ENCODE measurements at places on chromosomes 4 and X. TPM values are rescaled to one million over a fixed set of nuclear protein-coding genes. Genes with fewer than 3 reads are reported as not detected.

GRCh38 chr4:30370105-30370504 is 350.1 kb upstream of the PCDH7 start:
- DNase-seq, result no peak

DNA sequence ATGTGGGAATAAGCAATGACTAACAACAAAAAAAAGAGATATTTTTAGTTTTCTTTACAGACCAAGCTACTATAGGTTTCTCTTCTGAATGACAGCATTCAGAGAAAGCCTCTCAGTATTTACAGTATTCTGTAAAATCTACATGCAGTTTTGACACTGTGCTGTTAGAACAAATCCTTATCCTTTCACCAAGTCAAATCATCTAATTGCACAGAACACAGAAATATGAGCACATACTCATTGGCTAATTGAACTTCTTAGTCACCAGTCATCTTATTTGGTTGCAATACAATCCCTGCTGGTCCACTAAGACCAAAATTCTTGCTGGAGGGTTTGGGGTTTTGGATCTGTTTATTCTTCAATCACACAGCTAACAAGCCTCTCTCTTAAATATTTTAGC is 5.7 kb downstream of the ACOT9 start:
- no peak for DNase-seq

- DNase-seq, result no peak
These were observed 505.0 kb downstream of the TECRL start for GRCh38 chr4:63904201-63904600.

DNA sequence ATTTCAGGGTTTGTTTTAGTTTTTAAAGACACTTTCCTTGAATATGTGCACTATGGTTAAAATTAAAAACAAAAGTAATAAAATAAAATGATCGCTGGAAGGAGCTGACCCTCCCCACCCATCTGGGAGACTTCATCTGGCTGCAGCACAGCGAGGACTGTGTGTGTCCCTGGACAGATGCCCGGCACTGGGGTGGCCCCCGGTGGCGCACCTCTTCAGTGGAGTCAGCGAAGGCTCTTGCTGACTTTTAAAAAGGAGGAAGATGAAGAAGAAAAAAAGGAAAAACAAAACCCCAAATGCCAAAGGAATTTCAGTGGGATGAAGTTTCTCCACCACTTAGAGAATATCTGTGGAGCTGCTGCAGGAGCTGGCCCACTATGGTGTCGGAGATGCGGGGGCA is 5.4 kb upstream of the ADGRG4 start:
- DNase-seq, result no peak

DNA sequence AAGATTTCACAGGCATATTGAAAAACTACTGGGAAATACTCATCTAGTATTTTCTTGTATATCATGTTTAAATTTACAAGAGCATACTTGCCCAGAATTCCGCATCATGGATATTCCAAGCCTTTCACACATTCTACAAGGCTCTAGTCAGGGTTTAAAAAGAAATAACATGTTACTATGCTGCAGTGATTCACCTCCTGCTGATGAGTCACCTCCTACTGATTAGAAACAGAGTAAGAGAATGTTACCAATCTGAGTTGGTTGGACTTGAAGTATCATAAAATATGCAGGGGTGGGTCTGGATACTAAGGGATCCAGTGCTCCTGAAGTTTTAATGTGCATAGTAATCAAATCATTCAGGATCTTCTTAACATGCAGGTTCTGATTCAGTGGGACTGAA is 192.0 kb upstream of the ANK2 start:
- DNase-seq, result no peak

GRCh38 chrX:44915361-44915868 is 42.4 kb downstream of the KDM6A start:
- DNase-seq, result no peak

- no peak for DNase-seq
These were observed 20.4 kb upstream of the GPM6B start for GRCh38 chrX:13837290-13837745.

- DNase-seq, result no peak
These were observed 58.0 kb downstream of the AR start for GRCh38 chrX:67601771-67602170.

DNA sequence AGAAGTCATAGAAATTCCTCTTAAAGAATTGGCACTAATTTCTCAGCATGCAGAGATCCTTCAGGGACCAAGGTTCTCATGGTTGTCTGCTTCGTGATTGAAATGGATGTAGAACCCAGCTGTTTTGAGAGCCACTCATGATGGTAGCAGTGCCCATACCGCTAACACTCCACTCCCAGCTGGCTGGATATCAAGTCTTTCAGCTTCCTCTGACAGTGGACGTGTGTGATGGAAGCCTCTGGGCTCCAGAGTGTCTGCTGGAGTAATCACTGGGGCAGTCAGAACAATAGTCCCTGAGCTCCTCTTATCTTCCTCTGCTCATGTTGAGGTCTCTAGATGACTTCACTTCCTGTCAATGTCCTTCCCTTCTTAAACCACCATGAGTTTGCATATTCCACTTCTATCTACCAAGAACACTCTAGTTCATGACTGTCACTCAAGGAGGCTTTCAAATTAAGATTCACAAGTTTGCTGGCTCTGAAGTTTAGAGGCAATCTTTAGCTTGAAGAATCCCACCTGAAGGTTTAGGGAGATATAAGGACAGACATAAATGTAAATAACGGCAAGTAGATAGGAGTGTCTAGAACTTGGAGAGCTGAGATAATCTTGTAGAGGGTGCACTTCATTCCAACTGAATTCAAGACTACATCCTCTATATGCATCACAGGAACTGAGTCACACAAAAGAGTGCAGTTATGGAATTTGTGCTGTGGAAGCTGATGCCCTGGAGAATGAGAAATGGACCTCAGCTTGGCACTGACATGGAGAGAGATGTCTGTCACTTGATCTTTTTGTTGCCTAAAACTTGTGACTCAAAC is 64.5 kb upstream of the WDR1 start:
- DNase-seq, result no peak

- DNase-seq, result no peak
These were observed 114.1 kb upstream of the KLHL4 start for GRCh38 chrX:87403551-87403950.

DNA sequence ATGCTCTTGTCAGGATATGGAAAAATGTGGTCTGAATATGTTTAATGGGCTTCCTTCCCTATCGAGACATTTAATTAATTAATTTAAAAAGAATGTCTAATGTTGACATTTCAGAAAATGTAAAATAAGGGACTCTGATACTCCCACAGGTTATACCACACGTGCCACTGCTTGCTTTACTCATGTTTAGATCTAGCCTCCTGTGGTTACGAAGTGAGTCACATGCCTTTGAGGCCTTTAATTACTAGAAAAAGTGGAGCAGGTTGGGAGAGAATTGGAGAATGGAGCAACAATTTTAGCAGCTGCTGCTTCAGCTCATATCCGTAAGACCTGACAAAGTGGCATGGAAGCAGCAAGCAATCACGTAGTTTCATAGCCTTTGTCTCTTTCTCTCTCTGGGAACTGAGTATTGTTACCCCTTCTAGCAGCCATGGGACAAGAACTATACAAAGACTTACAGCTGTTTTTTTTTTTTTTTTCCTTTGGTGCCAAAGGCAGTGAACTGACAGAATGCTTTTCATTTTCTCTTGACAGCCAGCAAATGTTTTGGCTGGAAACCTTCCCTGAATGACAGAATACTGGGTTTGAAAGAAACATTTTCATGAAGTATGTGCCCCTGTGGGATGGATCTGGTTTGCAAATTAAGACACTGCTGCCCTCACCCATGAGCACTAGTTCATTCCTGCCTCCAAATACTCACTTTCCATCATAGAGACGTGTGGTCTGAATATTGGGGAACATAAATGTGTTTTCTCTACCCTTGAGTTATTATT is 355.1 kb upstream of the PABPC5 start:
- no peak for DNase-seq

DNA sequence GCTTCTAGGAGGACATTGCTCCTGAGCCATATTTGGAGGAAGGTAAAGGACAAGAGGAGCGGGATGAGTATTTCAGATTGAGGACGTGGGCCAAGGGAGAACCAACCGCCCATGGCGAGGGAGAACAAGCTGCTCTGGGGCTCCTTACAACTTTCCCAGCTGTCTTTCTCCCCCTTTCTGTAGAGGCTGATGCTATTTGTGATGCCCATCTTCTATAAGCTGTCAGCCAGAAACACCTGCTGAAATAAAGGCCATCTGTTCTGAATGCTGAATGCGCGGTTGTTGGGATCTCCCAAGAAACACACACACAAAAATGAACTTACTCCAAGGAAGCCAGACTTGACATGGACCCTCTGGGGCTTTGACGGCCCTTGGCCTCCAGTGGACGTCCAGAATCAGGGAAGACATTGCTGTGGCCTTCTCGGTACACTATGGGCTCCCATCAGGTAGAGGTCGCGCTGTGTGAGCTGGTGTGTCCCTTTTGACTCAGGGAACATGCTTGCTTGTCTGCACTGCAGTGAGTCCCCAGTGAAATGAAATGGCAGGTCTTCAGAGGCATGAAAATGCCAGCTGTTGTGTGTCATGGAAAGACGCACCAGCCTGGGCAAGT is 30.9 kb downstream of the RWDD4 start:
- DNase-seq, result no peak

DNA sequence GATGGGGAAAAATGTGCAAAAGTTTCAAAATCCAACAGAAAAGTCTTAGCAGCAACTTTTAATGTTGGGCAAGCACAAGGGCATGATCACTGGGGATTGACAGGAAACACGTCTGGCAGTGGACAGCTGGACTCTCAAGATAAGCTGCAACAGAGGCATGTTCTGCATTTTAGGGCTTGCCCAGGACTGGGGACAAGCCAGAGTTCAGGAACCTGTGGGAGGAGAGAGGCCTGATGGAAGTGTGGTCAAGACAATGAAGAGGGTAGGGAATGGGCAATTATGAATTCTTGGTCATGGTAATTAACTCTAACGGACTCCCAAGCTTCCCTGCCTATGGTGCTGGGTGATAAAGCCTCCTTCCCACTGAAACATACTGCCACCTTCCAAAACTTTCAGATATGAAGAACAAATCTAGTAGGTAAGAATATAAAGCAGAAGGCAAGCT is 48.4 kb downstream of the ANXA3 start:
- no peak for DNase-seq

- no peak for DNase-seq
These were observed 95.4 kb downstream of the MBNL3 start for GRCh38 chrX:132393485-132393884.

GRCh38 chr4:4439782-4440181 is 52.9 kb downstream of the NSG1 start:
- no peak for DNase-seq

GRCh38 chrX:150577174-150577573 is 8.8 kb downstream of the MTM1 start:
- DNase-seq, result no peak

- DNase-seq, result no peak
These were observed 841 bp downstream of the MTNR1A start for GRCh38 chr4:186554539-186554913.

DNA sequence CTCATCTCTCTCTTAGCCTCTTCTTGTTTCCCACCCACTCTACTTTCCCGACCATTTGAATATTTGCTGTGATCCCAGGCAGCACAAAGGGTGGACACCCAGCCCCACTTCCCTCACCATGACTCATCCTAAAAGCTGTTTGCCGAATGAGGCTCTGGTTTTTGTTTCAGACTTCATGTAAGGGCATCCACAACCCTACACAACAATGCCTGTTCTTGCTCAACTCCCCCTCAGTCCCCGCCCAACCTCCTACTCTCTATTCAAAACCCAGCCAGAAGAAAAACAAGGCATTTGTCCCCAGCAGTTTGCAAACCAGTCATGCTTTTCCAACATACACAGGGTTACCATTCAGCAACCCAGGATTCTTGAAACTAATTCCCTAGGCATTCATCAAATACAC is 516.5 kb upstream of the CNKSR2 start:
- DNase-seq, result no peak

The FAM184B gene
- not detected for total RNA-seq

The PAGE1 gene
- not detected for total RNA-seq

The BEND4 gene
- not detected for total RNA-seq

The PPP1R2C gene
- not detected for total RNA-seq

The UCP1 gene
- total RNA-seq, result 4.3 TPM

The ACSL4 gene
- 43.8 TPM for total RNA-seq

The STAP1 gene
- not detected for total RNA-seq

The NPY5R gene
- 0.15 TPM for total RNA-seq

The GUCY1B1 gene
- total RNA-seq, result 14.4 TPM

The GPR173 gene
- 2.5 TPM for total RNA-seq

The CT45A3 gene
- not detected for total RNA-seq

The ARHGAP6 gene
- total RNA-seq, result 2.5 TPM

The NR3C2 gene
- 22.7 TPM for total RNA-seq

The SLC26A1 gene
- total RNA-seq, result not detected

Measured in heart right ventricle (tissue), 16 donors.